ENCODE measurements at places on chromosomes 5 and 9.

DNA sequence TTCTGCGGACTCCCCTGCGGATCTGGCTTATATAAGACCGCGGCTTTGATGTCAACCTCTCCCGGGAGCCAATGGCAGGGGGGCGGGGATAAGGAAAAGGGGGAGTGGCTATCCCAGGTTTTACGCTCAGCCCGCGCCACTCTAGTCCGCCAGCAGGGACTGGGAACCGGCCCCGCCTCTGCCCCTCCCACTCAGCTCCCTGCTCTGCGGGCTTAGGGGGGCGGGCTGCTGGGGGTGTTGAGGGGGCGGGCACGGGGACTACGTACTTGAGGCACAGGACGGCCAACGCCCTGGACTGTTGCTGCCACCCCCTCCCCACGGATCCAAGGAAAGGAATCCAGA lies at the start of gene HAND1:
HAND1 (minus strand) TSS at position 4 of the 342 bp plus-strand sequence. CDS start 219 bp downstream, outside the sequence.
- no peak for DNase-seq

DNA sequence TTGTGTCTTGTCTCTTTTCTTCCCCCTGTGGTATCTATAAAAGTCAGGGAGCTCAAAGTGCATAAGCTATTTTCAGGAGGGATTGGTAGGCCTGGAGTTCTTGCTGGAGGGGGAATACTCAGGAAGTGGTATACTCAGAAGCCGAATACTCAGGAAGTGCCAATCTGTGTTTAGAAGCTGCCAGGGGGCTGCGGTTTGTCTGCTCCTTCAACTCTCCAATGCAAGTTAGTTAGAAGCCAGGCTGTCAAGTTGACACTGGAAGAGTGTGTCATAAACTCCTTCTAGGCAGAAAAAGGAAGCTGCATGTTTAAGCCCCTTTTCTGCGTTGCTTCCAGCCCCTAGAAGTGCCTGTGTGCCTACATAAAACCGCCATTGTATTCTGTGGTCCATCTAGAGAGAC lies 366.5 kb downstream of the TAF11L14 start:
- DNase-seq, result peak; percentile 62

- DNase-seq, result no peak
These were observed 1402.4 kb upstream of the NUDT12 start for GRCh38 chr5:104965006-104965405.

DNA sequence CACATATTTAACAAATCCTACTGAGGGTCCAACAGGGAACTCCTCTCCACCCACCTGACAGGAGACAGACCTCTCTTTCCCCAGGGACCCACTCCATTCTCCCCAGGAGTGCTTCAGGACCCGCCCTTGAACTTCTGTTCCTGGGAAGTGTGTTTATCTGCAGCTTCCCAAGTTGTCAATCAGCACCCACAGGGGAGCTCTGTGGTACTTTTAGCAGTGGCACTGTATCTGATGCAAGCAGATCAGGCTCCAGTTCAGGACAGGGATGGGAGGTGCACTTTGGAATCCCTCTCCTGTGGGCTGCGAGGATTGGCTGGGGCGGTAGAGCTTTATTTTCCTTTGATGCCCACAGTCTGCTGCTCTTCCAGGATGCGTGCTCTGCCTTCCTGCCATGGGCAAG lies 8.7 kb downstream of the GALNT10 start:
- DNase-seq, result no peak

DNA sequence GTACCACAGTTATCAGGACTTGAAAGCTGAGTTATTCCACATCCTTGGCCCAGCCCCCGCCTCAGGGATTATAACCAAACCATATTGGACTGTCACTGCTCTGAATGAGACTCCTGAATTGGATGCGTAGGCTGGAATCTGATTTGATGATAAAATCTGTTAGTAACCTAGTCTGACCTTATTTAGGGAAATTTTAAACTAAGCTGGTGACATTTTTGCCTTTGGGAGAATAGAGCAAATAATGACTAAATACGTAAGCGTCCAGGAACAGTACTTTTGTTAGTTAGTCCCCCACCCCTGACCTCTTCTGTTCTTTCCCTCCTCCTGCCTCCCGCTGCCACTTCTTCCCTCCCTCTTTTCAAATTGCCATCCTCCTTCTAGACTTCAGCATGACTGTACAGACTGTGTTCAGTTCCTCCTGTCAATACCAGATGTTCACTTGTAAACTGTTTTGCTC lies 92.6 kb downstream of the TLE4 start:
- DNase-seq, result no peak

- no peak for DNase-seq
These were observed 10.2 kb upstream of the TMED7 start for GRCh38 chr5:115636008-115636407.

- no peak for DNase-seq
These were observed 11.1 kb upstream of the APTX start for GRCh38 chr9:33012328-33013069.

GRCh38 chr5:109406719-109407118 lies 3.1 kb downstream of the PJA2 start:
- no peak for DNase-seq

DNA sequence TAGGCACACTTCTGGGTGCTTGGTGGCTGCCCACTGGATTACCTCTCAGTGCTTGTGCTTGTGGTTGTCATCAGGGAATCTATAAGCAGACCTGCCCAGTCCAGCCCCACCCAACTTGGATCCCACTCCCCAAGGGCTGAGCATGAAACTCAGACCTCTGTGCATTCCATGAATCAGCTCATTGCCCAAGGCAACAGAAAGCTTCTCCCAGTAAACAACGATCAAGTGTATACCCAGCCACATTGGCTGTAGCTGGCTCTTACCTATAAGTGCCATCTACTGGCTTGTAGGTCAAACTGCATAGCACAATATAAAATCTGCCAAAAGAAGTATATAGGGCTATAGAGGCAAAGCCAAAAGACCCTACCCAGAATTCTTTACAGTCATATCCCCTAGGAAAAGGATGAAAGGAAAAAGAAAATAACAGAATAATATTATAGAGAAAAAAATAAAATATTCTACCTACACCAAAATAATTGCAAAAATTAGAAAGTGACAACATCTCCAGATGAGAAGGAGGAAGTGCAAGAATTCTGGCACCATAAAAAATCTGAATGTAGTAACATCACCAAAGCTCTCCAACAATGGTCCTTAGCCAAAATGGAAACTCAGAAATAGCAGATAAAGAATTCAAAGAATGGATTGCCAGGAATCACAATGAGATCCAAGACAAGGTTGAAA lies 321.0 kb upstream of the TRPC7 start:
- peak; percentile 35 for DNase-seq

DNA sequence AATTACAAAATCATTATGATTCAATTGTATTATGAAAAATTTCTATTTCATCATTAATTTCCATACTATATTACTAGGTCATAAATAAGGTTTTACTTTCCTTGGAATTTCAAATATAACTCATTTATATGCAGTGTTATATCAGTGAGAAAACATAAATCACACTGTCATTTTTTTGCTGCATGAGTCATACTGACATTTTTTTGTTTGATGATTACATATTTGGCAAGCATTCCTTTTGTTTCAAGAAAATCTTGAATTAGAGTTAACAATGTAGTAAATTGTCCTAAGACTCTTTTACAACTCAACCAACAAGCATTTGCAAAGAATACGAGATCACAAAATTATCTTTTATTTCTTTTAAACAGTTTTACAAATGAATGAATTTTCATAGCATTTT lies 298.4 kb upstream of the SEMA6A start:
- DNase-seq, result no peak

- DNase-seq, result no peak
These were observed 185.2 kb upstream of the RGMB start for GRCh38 chr5:98588215-98588614.

- no peak for DNase-seq
These were observed 4.5 kb upstream of the TLE1 start for GRCh38 chr9:81693671-81694378.

- DNase-seq, result no peak
These were observed 21.6 kb downstream of the NDST1 start for GRCh38 chr5:150529555-150529954.

- DNase-seq, result no peak
These were observed 163.8 kb downstream of the GABRB2 start for GRCh38 chr5:161382685-161383084.

GRCh38 chr9:123678878-123679329 lies 251.0 kb downstream of the DENND1A start:
- DNase-seq, result peak; percentile 12

- no peak for DNase-seq
These were observed 777.5 kb upstream of the TYRP1 start for GRCh38 chr9:11915699-11916098.

- DNase-seq, result peak; percentile 60
These were observed 115.9 kb downstream of the RGS3 start for GRCh38 chr9:113579283-113580040.

- no peak for DNase-seq
These were observed 14.8 kb downstream of the PIP5K1B start for GRCh38 chr9:68719847-68720246.

GRCh38 chr9:14412775-14413174 lies 98.8 kb upstream of the NFIB start:
- no peak for DNase-seq

DNA sequence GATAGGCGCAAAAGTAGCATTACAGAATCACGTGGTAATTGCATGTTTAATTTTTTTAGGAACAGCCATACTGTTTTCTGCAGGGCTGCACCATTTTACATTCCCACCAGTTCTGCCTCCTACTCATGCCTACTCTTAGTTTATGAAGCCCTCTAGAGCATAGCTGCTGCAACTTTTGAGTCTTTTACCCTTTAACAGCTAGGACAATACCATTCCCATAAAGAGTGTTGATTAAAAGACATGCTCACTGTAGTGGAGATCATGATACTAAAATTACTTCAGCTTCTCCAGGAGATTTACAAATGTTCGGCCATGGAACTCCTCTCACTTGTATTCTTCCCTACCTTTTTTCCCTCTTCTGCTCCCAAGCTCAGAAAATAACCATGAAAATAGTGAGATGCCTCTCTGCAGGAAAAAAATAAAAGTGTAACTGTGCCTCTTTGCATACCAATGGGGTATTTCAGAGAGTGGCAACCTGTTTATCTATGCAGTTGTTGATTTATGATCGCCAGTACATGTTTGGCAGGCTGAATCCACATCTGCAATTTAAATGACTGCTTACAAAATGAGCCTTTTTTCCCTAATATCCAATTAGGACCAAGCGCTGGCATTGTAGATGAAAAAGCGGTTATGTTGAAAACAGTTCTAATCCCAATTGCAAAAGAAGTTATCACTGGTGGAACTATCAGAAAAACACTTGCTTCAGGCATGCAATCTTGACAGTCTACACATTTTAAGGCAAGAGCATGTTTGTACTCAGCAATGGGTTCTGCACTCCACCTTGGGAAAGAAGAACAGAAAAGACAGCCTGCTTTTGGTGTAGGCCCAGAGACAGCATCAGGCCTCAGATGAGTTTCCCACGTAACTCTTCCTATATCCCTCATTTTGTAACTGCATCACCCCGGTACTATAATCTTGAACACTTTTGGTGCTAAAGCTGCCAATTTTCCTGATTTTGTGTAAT lies 131.1 kb downstream of the ADAMTSL1 start:
- DNase-seq, result no peak

- no peak for DNase-seq
These were observed 64.1 kb downstream of the PLAC8L1 start for GRCh38 chr5:146041180-146041789.
